ENCODE measurements at places on chromosomes 11 and 22.

- DNase-seq: no peak
Measured at GRCh38 chr11:85377901-85378300, 249.2 kb downstream of the DLG2 start.

DNA sequence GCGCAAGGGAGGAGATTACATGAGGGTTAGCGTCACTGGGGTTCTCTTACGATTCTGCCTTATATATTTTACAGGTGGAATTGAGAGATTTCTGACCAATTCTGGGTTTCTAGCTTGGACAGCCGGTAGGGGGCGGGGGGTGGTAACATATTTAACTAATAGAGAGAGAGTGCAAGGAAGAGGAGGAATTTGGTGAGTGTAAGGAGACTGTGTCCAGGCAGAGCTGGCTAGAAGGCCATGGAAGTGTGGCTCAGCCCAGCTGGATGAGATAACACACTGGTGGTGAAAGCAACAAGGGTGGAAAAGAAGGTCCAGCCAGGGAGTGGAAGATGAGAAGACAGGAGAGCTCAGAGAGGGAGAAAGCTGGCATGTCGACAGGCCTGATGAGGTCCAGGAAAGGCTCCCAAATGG lies 56.5 kb downstream of the ST3GAL4 start:
- no peak for DNase-seq

- DNase-seq: no peak
Measured at GRCh38 chr11:30504468-30504867, 81.7 kb downstream of the MPPED2 start.

- no peak for DNase-seq
Measured at GRCh38 chr11:40183073-40184064, 1276.1 kb downstream of the LRRC4C start.

DNA sequence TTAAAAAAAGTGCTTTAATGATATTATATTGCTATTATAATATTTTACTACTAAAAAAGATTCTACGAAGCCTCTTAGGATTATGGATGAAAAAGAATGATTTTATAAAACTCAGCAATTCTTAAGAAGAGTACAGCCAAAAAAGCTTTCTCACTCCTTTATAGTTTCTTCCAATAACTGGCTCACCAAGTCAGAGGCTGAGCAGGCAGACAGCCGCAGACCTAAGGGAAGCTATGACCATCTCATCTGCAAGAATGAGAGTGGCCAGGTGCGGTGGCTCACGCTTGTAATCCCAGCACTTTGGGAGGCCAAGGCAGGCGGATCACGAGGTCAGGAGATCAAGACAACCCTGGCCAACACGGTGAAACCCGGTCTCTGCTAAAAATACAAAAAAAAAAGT lies 12.7 kb upstream of the EMID1 start:
- DNase-seq: no peak

DNA sequence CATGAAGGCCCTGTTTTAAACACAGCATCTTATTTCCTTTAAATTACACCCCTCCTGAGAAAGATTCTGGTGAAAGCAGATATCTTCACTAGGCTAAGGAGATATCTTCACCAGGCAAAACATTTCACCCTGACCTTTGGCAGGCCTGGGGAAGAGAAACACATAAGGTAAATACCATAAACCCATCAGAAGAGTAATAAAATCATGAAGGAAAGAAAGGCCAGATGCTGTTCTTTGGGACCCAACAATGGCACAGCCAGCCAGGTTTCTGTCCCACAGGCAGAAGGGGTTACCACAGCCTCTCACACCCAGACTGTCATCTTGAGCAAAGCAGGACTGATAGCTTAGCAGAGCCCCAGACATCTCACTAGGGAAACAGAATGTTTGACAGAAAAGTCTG lies 125.4 kb downstream of the CCDC34 start:
- no peak for DNase-seq

- peak; percentile 88 for DNase-seq
Measured at GRCh38 chr11:68839054-68839865, 2.5 kb downstream of the CPT1A start.

- no peak for DNase-seq
Measured at GRCh38 chr11:74268456-74268855, 43.0 kb downstream of the P4HA3 start.

DNA sequence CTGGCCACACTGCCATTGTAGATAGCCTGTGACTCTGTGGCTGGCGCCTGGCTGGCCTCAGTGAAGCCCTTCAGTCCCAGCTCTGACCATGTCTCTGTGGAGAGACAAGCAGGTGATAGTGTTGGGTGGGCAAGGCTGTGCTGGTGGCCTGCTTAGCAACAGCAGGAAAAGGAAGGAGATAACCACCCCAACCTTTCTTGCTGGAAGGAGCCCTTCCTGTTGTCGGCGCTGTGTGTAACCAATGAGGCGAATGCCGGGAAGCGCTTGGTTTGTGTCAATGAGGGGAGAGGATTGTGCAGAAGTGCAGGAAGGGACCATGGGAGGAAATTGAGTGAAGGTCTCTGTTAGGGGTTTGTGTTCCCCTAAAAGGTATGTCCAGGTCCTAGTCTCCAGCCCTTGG lies 27.3 kb downstream of the PARVB start:
- no peak for DNase-seq

DNA sequence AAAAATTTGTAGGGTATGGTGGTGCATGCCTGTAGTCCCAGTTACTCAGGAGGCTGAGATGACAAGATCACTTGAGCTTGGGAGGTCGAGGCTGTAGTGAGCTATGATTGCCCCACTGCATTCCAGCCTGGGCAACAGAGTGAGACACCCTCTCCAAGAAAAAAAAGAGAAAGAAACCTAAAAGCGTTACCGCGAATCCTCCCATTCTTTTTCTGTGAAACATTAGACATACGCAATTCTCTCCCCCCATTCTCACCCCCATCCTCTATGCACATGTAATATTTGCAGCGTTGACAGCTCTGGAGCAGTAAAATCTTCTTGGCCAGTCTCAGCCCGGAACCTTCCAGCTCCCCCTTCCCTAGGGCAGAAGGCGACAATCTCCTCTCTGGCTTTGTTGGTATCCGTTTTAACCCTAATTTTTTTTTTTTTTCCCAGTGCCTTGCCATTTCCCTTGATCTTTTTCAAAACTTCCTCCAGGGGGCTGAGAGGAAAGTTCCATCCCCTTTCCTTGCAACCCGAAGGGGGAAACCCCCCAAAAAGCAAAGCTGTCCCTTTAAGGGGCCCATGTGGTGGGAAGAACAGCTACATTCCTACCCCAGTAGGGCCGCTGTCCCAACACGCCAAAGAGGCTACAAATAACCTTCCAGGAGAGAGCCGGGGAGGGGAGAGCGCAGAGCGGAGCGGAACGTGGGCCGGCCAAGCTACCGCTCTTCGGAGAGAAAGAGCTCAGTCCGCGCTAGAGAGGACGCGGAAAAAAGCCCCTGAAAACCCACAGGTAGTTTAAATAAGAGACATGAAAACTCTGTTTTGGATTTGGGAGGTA lies 1.9 kb downstream of the LRP4 start:
- no peak for DNase-seq

DNA sequence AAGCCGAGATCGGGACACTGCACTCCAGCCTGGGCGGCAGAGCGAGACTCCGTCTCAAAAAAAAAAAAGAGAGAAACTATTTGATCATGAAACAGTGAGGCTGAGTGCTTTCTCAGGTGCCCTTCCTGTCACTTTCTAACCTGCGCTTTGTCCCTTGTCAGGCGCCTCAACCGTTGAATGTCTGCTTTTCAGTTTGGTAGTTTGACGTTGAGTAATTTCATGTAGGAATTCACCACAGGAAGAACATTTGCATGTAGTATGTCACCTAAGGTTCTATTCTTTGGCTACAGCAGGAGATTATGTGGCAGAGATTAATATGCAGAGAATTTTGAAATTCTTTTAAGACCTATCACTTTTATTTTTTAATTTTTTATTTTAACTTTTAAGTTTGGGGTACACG lies 57.2 kb downstream of the PPFIA1 start:
- no peak for DNase-seq

- no peak for DNase-seq
Measured at GRCh38 chr11:59380263-59381059, 21.8 kb downstream of the OR5AN1 start.

GRCh38 chr22:49211176-49211575 lies 616.5 kb downstream of the BRD1 start:
- no peak for DNase-seq

GRCh38 chr22:26743149-26743548 lies 85.8 kb downstream of the MIAT start:
- DNase-seq: no peak

- no peak for DNase-seq
Measured at GRCh38 chr11:82960779-82961143, 59.2 kb downstream of the DDIAS start.

- DNase-seq: no peak
Measured at GRCh38 chr22:33519071-33519973, 401.0 kb downstream of the LARGE1 start.

DNA sequence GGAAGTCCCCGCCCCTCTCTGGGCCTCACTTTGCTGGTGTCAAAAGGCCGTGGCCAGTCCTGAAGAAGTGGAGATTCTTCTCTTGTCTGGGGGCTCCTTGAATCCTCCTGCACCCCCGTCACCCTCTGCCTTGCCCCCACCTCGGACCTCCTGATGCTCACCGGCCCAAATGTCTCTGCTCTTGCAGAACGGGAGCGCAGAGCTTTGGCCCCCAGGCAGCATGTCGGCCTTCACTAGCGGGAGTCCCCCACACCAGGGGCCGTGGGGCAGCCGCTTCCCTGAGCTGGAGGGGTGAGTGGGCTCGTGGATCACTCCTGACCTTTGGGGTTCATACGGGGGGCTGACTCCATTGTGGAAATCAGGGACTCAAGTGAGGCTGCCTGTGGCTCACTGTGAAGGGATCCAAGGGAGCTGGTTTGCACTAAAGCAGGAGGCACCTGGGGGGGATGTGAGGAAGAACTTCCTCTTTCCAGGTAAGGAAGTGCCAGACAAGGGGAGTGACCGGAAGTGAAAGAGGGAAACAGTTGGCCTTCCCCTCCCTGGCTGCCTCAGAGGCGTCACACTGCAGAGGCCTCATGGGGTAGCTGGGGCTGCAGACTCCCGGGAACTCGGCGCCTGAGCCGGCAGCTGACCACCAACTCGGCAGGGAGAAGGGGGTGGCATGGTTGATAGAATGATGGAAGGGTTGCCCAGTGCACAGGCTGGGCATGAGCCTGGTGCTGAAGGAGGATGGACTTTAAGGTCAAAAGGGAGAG lies 23.1 kb downstream of the CSF2RB start:
- DNase-seq: no peak

DNA sequence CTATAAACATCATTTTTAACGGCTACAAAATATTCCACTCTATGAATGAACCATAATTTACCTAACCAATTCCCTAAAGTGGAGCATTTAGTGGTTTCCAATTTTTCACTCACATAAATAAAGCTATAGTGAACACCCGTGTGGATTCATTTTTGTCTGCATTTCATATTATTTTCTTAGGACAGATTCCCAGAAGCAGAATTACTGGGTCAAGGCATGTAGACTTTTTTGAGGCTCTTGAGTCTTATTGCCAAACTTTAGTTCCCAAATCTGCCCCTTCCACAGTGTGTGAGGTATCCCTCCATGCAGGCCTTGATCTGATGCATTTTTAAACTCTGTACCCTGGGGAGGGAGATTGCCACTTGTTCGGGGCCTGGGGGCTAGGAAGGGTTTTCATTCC lies 198.2 kb downstream of the TENM4 start:
- no peak for DNase-seq

GRCh38 chr22:35705141-35705540 lies 12.5 kb upstream of the APOL5 start:
- DNase-seq: no peak

GRCh38 chr11:128956401-128957201 lies 13.9 kb upstream of the TP53AIP1 start:
- DNase-seq: no peak

DNA sequence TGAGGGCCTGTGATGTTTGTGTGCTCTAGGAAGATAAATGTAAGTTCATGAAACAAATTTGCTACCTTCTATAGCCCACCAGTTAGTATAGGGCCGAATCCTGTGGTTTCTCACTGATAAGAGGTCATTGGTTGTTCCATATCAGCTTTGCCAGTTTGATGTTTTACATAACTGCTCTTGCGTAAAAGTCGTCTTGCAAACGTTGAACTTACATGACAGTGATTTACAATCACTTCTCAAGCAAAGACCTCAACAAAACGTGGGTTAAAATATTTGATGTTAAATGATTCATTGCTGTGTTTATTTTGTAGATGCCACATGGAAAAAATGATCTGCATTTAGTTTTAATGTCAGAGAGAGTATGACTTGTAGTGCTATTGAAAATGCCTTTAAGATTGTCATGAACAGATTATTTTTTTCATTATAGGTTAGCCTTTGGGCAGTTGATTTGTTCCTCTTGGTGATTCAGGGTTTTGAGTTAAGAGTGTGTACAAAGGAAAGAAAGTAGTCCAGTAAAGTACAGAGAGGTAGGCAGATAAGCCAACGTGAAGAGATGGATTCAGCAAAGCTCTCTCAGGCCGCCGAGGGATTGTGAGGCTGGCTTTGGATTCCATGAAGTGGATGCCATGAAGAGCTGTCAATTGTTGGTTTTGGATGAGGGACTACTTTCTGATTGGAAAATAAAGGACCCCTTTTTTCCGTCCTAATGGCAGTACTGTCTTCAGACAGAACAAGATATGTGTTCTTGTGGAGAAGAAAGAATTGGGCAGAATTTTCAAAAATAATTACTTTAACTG lies 2.6 kb downstream of the EWSR1 start:
- no peak for DNase-seq

DNA sequence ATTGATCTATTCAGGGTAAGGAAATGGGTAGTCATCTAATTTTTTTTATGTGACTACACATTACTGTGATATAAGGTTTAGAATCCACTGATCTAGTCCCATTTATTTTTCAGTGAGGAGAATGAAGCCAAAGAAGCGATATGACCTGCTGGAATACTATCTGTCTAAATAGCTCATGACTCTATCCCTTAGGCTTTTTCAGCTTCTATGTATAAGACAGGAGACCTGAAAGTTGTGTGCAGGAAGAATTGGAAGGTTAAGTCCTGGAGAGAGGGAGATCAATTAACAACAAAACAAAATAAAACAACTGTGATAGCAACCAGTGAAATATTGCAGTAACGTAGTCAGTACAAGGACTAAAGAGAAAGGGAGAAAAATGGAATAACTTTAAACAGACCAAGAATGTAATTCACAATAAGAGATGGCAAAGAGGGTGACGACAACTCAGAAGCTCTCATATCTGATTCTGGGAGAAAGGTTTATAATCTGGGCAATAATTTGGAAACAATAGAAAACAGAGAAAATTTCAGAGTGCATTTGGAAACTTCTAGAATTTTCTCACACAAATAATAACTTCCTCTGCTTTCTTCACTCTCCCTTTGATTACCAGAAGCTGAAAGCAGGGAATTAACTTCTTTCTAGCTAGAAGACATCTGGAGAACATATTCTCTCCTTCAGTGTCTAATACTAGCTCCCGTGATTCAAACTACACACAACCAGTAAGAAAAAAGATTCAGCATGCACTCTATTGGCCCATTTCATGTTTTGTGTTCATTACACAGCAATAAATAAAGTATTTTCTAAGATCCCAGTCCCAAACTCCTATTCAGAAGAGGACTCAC lies 19.2 kb upstream of the CASP12 start:
- DNase-seq: no peak

GRCh38 chr11:117929916-117930570 lies 841 bp upstream of the TMPRSS13 start:
- no peak for DNase-seq
